Sciatic nerve (tissue), 2 donors: ENCODE measurements at places on chromosomes 6 and 20. TPM values are rescaled to one million over a fixed set of nuclear protein-coding genes. Genes with fewer than 3 reads are reported as not detected.
A peak's percentile ranks its signal among the peaks of the same experiment; 100 is the strongest.

DNA sequence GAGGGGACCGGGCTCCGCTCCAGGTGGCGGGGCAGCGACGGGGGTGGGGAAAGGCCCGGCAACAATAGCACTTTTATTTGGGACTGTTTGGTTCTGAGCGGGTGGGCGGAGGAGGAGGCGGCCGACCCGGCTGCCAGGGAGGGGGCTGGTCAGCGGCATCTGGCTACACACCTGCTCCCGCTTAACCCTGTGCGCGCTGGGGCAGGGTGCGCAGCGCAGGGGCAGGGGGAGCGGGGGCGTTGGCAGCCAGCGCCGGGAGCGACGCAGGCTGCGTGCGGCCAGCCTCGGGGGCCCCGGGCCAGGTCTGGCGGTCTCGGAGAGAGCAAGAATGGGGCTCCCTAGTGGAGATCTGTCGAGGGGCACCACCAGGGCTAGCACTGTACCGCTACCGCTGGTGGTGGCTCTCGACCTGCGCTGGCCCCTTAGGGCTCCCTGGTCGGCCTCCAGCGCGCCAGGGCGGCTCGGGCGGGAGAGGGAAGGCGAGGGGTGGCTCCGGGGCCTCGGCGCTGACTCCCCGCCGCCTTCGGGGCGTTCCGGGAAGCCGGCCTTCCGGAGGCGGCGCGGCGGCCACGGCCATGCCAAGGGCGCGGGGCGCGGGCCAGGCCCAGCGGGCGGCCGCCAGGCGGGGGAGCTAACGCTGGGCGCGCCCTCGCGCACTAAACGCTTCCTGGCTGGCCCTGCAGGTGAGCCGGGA is 92.4 kb downstream of the NCR2 start:
- DNase-seq, result peak; percentile 85

DNA sequence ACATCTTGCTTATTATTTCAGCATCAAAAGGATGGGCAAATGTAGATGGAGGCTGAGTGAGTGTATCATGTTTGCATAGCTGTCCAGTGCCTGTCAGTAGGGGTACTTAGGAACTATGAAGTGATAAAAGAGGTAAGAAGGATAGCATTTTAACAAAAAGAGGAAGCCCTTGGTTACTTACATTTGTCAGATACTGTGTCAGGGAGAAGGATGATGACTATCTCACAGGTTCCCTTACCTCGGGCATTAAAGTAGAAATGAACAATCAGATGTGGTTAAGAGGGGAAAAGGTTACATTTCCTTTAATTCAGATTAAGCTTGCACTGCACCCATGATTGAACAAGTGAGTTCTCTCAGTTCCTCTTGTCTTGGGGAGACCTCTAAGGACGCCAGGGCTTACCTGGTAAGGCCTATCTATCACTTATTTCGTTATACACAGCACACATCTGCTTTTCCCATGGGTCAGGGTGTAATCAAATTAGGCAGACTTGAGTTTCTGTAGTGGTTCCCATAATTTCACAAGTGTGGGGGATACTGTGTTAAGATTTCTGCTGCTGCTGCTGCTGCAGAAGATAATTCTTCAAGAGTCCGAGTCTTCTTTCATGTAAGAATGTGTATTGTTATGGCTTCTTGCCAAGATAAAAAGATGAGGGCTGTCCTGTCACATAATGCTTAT is 4.5 kb downstream of the FOXO3 start:
- no peak for DNase-seq

GRCh38 chr20:60851826-60852704 is 400.0 kb upstream of the CDH4 start:
- no peak for DNase-seq

Gene SEL1L2
- not detected for total RNA-seq

- DNase-seq, result no peak
Measured at GRCh38 chr6:146949425-146949824, 254.8 kb upstream of the STXBP5 start.

- DNase-seq, result no peak
Measured at GRCh38 chr6:1316489-1316971, 4.6 kb downstream of the FOXQ1 start.

Gene GGTLC1
- total RNA-seq, result not detected

DNA sequence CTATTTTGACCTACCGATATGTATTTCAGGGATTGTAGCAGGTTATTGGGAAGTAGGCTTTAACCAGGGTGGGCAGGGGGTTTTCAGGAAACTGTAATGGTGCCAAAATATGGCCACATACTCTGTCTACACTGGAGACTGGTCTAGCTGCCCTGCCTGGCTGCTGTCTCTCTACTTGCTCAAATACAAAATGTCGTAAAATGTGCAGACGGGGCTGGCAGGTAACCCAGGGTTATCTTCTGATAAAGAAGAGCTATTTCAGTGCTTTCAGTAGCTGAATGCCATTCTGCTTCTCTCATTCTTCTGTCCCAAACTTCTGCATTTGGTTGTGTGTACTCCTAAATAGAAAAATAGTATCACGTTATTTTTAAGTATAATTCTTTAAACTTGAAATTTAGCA is 616.2 kb downstream of the EPM2A start:
- no peak for DNase-seq

- DNase-seq, result no peak
Measured at GRCh38 chr6:30849903-30850651, 34.2 kb upstream of the DDR1 start.

Gene PNLDC1
- not detected for total RNA-seq

GRCh38 chr6:54846857-54847674 is 495 bp downstream of the FAM83B start:
- DNase-seq, result no peak

DNA sequence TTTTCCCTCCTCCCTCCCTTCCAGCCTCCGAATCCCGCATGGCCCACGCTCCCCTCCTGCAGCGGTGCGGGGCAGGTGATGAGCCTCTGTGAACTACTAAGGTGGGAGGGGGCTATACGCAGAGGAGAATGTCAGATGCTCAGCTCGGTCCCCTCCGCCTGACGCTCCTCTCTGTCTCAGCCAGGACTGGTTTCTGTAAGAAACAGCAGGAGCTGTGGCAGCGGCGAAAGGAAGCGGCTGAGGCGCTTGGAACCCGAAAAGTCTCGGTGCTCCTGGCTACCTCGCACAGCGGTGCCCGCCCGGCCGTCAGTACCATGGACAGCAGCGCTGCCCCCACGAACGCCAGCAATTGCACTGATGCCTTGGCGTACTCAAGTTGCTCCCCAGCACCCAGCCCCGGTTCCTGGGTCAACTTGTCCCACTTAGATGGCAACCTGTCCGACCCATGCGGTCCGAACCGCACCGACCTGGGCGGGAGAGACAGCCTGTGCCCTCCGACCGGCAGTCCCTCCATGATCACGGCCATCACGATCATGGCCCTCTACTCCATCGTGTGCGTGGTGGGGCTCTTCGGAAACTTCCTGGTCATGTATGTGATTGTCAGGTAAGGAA is at the start of gene OPRM1:
Gene OPRM1, plus strand, starts transcription at position 10 of the 612 bp plus-strand sequence. Its CDS starts 305 bp downstream, at position 315.
- peak; percentile 64 for DNase-seq

Gene RAB23
- total RNA-seq, result 28.4 TPM

Gene ANKRD6
- 22.3 TPM for total RNA-seq

- DNase-seq, result no peak
Measured at GRCh38 chr6:129490521-129491255, 219.3 kb downstream of the ARHGAP18 start.

DNA sequence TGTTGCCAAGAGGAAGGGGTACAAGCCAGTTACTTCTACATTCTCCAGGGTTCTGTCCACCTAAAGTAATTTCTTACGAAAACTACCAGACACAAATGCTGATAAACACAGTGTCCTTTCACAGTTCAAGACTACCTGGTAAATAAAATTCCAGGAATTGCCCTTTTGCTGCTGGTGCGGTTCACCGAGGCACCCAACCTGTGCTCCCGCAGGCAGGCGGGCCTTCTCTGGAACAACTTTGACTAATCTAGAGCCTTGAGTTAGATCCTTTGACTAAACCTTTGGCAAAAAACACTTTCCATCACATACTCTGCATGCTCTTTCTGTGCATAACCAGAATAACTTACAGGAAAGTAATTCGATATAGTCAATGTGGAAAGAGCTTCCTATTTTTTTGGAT is 107.0 kb downstream of the HUS1B start:
- no peak for DNase-seq

- no peak for DNase-seq
Measured at GRCh38 chr6:150361876-150362275, 6.9 kb upstream of the IYD start.

Gene NRSN1
- not detected for total RNA-seq

GRCh38 chr6:161411265-161411944 is 137.5 kb upstream of the AGPAT4 start:
- DNase-seq, result no peak

DNA sequence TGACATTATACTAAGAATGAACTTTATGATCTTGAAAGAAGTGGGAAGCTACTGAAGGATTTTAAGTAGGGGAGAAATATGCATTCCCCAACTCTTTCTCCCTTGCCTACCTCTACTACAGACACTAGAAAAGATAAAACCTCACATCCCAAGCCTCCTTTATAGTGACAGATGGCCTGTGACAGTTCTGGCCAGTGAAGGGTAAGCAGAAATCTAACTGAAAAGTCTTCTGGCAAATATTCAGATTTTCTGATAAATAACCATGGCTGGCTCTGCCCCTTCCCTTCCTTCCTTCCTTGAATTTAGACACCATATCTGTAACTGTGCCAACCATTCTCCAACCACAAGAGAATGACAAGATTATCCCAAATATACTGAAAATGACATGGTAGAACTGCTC is 10.2 kb upstream of the BEND6 start:
- no peak for DNase-seq

DNA sequence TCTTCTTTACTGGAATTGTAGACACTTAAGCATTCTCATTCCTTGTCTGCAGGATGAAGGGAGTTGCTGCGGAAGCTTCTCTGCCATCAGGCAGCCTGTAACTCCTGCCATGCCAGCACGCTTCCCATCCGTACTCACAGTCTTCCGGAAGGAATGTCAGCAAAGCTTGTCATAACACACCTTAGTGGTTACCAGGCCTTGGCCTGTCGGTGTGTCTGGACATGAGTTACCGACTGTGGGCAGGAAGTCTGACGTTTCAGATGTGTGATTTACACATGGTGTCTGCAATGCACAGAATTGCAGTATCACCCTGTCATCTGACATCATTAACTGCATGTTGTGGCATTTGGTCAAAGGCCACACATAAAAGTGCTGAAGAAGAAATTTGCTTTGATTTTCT is 102.2 kb downstream of the SLC24A3 start:
- no peak for DNase-seq

Gene PCK1
- 5.3 TPM for total RNA-seq
